ENCODE measurements at places on chromosomes 6 and 20. TPM values are rescaled to one million over a fixed set of nuclear protein-coding genes. Genes with fewer than 3 reads are reported as not detected.

DNA sequence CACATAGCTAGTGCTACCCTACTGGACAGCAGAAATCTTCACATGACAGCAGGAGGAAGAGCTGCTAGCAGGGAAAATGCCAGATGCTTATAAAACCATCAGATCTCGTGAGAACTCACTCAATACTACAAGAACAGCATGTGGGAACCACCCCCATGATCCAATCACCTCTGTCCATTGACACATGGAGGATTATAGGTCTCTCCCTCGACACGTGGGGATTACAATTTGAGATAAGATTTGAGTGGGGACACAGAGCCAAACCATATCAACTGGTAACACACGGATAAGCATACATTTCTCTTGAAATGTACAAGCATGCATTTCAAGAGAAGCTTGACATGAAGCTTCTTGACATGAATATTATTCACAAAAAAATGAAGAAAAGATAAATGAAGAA, 64.1 kb downstream of the MMS22L start:
- H3K36me3 ChIP-seq: peaks cover 19% of the 10 kb centered on the region
- H3K4me3 ChIP-seq: no peak overlapping the region
- no peak for DNase-seq
- no peak overlapping the region for H3K27ac ChIP-seq

- H3K36me3 ChIP-seq: no peaks in the 10 kb centered on the region
- DNase-seq: no peak
- H3K4me3 ChIP-seq: no peak overlapping the region
- no peaks in the 10 kb centered on the region for H3K4me1 ChIP-seq
- H3K27ac ChIP-seq: no peak overlapping the region
- H3K27me3 ChIP-seq: no peaks in the 10 kb centered on the region
These were observed 259.6 kb upstream of the EPHA7 start for GRCh38 chr6:93678841-93679454.

DNA sequence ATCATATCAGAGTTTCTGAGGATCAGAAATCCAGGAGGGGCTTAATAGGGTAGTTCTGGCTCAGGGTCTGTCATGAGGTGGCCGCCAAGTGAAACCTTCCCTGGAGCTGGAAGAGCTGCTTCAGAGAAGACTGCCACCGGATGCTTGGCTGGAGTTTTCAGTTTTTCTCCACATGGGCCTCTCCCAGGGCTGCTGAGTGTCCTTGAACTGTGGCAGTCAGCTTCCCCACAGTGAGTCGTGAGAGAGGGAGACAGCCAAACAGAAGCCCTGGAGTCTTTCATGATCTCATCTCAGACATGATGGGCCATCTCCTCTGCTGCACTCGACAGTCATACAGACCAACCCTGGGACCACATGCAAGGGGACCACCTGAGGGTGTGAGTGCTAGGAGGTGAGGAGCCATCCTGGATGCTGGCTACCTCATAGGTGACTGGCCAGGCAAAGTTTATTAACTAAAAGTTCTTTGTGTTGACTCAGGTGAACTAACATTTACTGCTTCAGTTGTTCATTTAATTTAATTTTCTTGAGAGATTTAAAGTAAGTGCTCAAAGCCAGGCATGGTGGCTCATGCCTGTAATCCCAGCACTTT, 71.5 kb downstream of the SHLD1 start:
- H3K36me3 ChIP-seq: no peaks in the 10 kb centered on the region
- DNase-seq: no peak
- H3K4me3 ChIP-seq: no peak overlapping the region
- H3K4me1 ChIP-seq: peaks cover 9% of the 10 kb centered on the region

- no peaks in the 10 kb centered on the region for H3K4me1 ChIP-seq
- no peak overlapping the region for H3K4me3 ChIP-seq
- DNase-seq: no peak
- no peaks in the 10 kb centered on the region for H3K36me3 ChIP-seq
- no peak overlapping the region for H3K27ac ChIP-seq
These were observed 10.6 kb downstream of the PDYN start for GRCh38 chr20:1983301-1983700.

- H3K36me3 ChIP-seq: no peaks in the 10 kb centered on the region
- H3K4me3 ChIP-seq: no peak overlapping the region
- no peak overlapping the region for H3K27ac ChIP-seq
- no peaks in the 10 kb centered on the region for H3K4me1 ChIP-seq
- no peak for DNase-seq
These were observed 86.3 kb downstream of the C6orf118 start for GRCh38 chr6:165223101-165223500.

GRCh38 chr6:4924661-4925271, 79.1 kb downstream of the RPP40 start:
- H3K27ac ChIP-seq: no peak overlapping the region
- no peak for DNase-seq
- peaks cover 7% of the 10 kb centered on the region for H3K36me3 ChIP-seq
- H3K27me3 ChIP-seq: no peaks in the 10 kb centered on the region
- H3K4me3 ChIP-seq: no peak overlapping the region

DNA sequence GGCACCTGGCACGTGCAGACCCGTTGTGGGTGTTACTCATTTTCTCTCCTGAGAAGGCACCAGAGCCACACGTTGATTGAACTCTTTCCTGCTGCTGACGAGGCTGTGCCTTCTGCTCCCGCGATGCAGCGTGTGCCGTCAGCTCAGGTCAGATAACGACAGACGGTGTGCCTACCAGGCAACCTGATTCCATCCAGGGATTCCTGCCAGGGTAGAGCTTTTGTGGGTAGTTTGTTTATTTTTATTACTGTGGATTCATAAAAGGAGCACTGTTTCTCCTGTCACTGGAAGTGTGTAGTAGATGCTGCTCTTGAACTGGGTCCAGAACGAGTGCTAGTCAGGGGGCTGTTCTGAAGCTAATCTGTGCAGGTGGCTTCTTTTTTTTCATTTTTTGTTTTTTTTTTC, 20.7 kb downstream of the PRPF6 start:
- H3K36me3 ChIP-seq: peaks cover 34% of the 10 kb centered on the region
- no peaks in the 10 kb centered on the region for H3K4me1 ChIP-seq
- no peak overlapping the region for H3K27ac ChIP-seq
- DNase-seq: no peak
- no peaks in the 10 kb centered on the region for H3K27me3 ChIP-seq

DNA sequence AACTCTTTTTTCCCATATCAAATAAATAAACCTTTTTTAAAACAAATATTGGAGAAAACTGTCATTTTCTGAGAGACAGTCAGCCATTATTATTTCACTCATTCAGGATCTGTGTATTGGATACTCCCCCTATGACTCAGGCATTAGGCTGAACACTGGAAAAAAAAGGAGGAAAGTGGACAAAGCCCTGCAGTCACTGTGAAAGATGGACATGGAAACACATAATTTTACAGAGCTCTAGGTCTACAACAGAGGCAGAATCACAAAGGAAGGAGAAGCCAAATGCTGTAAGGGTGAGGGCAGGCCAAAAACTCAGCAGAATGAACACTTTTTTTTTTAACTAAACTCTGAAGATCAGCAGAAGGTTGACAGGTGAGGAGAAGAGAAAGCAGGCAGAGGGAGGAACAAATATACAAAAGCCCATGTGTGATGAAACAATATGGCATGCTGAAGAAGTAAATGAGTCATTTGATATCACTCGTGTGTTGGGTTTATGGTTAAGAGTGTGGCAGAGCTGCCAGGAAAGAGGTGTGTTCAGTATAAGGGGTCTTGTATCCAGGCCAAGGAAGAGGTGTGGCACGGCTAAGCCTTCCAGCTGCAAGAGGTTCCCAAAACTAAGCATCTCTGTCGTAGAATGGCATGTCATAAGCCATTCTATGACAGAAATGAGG, 39.1 kb downstream of the EPB41L2 start:
- no peak overlapping the region for H3K4me3 ChIP-seq
- H3K27me3 ChIP-seq: no peaks in the 10 kb centered on the region
- H3K4me1 ChIP-seq: no peaks in the 10 kb centered on the region
- DNase-seq: no peak
- H3K36me3 ChIP-seq: no peaks in the 10 kb centered on the region

GRCh38 chr20:2771631-2772080, 28.8 kb downstream of the CPXM1 start:
- H3K4me1 ChIP-seq: peaks cover 6% of the 10 kb centered on the region
- no peak overlapping the region for H3K4me3 ChIP-seq
- H3K27ac ChIP-seq: no peak overlapping the region
- no peaks in the 10 kb centered on the region for H3K36me3 ChIP-seq
- no peak for DNase-seq

GRCh38 chr6:88179692-88180091, 13.5 kb upstream of the CNR1 start:
- no peaks in the 10 kb centered on the region for H3K4me1 ChIP-seq
- DNase-seq: no peak
- no peaks in the 10 kb centered on the region for H3K36me3 ChIP-seq
- no peak overlapping the region for H3K27ac ChIP-seq
- no peak overlapping the region for H3K4me3 ChIP-seq

GRCh38 chr6:292506-293192, 362 bp downstream of the DUSP22 start:
- H3K36me3 ChIP-seq: peaks cover 3% of the 10 kb centered on the region
- no peaks in the 10 kb centered on the region for H3K27me3 ChIP-seq
- peak; percentile 90 for DNase-seq
- peak overlapping the region; percentile 97 for H3K27ac ChIP-seq

DNA sequence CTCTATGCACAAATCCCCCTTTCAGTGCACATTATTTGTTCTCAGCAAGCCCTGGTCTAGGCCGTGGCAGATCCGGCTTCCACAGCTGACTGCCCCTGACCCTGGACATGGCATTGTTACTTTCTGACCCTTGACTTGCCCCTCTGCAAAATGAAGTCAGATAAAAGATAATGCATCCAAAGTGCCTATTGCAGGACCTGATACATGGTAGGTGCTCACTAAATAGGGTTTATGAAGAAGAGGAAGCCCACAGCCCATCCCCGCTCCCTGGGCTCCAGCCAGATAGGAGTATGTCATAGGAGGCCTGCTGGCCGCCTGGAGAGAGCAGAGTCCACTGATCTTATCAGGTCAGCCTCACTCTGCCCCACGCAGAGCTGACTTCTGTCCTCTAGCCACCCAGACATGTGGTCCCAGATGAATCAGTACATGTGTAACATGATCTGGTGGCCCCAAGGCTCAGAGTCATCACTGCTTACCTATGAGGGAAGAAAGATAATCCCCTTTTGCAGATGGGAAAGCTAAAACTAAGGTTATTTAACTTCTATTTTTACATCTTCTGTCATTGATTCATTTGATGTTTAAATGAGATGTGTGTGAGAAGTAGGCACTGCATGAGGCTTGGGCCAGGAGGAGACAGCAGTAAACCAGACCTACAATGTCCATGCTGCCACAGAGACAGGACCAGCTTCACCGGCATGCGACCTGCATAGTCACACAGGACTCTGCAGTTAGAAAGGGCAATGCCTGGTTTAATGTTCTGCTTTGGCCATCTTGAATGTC, 20.4 kb downstream of the MAFB start:
- DNase-seq: no peak
- H3K4me1 ChIP-seq: no peaks in the 10 kb centered on the region
- H3K4me3 ChIP-seq: no peak overlapping the region
- H3K27me3 ChIP-seq: peaks cover 2% of the 10 kb centered on the region
- no peaks in the 10 kb centered on the region for H3K36me3 ChIP-seq

DNA sequence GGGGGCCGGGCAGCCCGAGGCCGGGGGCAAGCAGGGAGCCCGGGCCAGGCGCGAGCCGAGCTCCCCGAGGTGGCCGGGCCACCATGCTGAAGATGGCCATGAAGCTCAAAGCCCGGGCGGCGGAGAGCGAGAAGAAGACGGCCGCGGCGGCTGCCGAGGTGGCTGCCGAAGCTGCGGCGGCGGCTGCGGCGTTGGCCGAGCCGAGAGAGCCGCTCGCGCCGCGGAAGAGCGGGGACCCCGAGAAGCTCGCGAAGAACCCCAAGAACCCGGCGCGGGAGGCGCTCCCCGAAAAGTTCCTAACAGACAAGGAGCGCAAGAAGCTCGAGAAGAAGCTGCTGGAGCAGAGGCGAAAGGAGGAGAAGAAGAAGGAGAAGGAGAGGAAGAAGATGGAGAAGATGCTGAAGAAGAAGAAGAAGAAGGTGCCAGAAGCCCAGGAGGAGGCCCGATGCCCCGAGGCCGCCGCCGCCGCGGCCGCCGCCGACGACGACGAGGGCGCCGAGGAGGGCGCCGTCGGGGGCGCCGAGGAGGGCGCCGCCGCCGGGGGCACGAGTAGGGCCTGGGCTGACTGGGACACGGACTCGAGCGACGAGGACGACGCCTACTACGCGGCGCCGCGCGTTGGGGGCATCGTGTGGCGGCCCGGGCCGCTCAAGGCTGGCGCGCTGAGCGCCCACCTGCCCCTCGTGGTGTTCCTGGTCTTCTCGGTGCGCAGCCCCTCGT, 37.4 kb downstream of the GNAS start:
- peaks cover 18% of the 10 kb centered on the region for H3K36me3 ChIP-seq
- peak overlapping the region; percentile 93 for H3K4me3 ChIP-seq
- peak overlapping the region; percentile 98 for H3K27ac ChIP-seq
- H3K4me1 ChIP-seq: peaks cover 44% of the 10 kb centered on the region
- no peak for DNase-seq
- H3K27me3 ChIP-seq: no peaks in the 10 kb centered on the region

- H3K27ac ChIP-seq: no peak overlapping the region
- no peak for DNase-seq
- H3K27me3 ChIP-seq: no peaks in the 10 kb centered on the region
- H3K4me3 ChIP-seq: no peak overlapping the region
These were observed 118.2 kb downstream of the SULF2 start for GRCh38 chr20:47667086-47667485.

- peaks cover 2% of the 10 kb centered on the region for H3K4me1 ChIP-seq
- H3K4me3 ChIP-seq: no peak overlapping the region
- no peak for DNase-seq
- peaks cover 17% of the 10 kb centered on the region for H3K36me3 ChIP-seq
These were observed 56.2 kb downstream of the AGPAT4 start for GRCh38 chr6:161217628-161218027.

- H3K4me3 ChIP-seq: no peak overlapping the region
- H3K27ac ChIP-seq: no peak overlapping the region
- H3K36me3 ChIP-seq: no peaks in the 10 kb centered on the region
- no peak for DNase-seq
- no peaks in the 10 kb centered on the region for H3K4me1 ChIP-seq
These were observed 258.4 kb downstream of the HDGFL1 start for GRCh38 chr6:22827760-22828159.

DNA sequence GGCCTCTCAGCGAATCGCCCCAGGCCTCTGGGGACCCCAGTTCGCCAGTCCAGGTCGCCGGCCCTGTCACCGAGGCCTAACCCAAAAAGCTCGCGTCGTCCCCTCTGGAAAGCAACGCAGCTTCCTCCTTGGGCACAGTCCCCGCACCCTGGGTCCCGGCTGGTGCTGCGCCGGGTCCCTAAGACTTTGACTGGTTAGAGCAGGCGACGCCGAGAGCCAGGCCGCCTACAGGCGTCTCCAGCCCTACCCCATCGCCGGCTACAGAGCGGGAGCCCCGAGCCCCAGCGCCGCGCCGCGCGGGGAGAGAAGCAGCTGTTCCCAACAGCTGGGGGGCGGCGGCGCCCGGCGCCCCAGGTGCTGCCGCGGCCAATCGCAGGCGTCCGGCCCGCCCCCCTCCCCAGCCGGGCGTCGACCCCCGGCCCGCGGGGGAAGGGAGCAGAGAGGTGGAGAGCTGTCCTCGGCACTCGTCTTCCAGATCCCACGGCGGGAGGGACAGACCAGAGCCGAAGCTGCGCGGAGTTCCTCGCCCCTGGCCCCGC, 540 bp upstream of the RBM24 start:
- H3K36me3 ChIP-seq: no peaks in the 10 kb centered on the region
- peaks cover 60% of the 10 kb centered on the region for H3K27me3 ChIP-seq
- no peak overlapping the region for H3K4me3 ChIP-seq
- no peak for DNase-seq

SPATA25 gene
- 0.84 TPM for total RNA-seq

DACT2 gene
- not detected for total RNA-seq

KCNK16 gene
- not detected for total RNA-seq

SAMD3 gene
- total RNA-seq: 49.5 TPM

BMP5 gene
- total RNA-seq: not detected

PMEPA1 gene
- 0.72 TPM for total RNA-seq

MAN1A1 gene
- 10.6 TPM for total RNA-seq

Measured in activated CD4-positive, alpha-beta T cell treated with anti-CD3 and anti-CD28 coated beads, Interleukin-2, amount 10 ng/mL, durations not matched to agents 7 days and 5 days (primary cell).